Right ventricle myocardium inferior (tissue), 1 donor: ENCODE measurements at places on chromosomes 3 and 15. TPM values are rescaled to one million over a fixed set of nuclear protein-coding genes. Genes with fewer than 3 reads are reported as not detected.

GRCh38 chr3:112767177-112767576 lies 79.5 kb downstream of the CD200R1L start:
- DNase-seq, result no peak

GRCh38 chr3:190074817-190075216 lies 45.9 kb downstream of the P3H2 start:
- DNase-seq, result no peak

BTLA gene
- total RNA-seq, result 0.14 TPM

DNA sequence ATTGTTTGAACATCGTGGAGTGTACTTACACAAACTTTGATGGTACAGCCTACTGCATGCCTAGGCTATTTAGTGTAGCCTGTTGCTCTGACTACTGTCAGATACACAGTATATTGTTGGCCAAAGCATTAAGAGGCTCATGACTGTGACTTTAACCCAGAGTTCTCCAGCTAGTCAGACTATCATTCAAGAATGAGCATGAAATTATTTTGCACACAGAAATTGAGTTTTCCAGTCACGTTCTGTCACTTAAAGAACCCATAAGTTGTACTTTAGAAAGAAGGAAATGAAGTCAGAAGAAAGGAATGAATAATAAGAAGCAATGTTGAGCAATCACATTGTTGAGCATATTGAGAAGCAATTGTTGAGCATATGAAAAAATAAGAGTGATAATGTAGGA lies 37.6 kb upstream of the SLC22A13 start:
- DNase-seq, result no peak

MOBP gene
- total RNA-seq, result not detected
